Heart right ventricle (tissue), 16 donors: ENCODE measurements at places on chromosomes 11 and 22. TPM values are rescaled to one million over a fixed set of nuclear protein-coding genes. Genes with fewer than 3 reads are reported as not detected.

RAB6A gene
- 119 TPM for total RNA-seq

TMPRSS13 gene
- not detected for total RNA-seq

RHOD gene
- total RNA-seq = 40.3 TPM

RASL10A gene
- total RNA-seq = 4.3 TPM

- DNase-seq = no peak
These were observed 733.5 kb upstream of the CCDC90B start for GRCh38 chr11:84019571-84020194.

DNA sequence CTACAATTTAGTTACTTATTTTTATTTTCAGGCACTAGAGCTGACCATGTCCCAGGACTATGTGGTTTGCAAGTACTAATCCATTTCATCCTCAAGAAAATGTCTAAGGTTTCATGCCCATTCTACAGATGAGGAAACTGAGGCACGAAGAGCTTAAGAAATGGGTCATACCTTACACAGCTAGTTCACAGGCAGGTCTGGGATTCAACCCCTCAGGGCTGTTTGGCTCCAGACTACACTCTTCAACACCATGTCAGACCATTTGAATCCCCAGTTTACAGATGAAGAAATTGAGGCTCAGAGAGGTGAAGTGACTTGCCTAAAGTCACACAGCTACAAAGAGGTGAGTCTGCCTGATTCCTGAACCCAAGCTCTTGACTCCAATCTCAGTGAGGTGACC is 144.1 kb downstream of the MIAT start:
- no peak for DNase-seq

DNA sequence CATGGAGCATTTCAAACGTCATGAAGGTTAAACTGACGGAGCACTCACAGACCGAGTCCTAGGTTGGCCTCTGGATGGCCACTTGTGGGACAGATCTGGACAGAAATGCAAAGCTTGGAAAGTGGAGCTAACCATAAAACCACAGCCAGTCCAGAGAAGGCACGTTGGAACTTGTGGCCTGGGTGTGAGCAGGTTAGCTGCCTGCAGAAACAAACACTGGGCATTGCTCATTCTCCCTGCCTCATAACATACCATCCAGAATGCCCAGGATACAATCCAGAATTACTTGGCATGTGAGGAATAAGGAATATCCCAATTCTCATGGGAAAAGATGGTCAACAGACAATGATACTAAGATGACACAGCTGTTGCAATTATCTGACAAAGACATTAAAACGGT is 1005.0 kb downstream of the TBC1D22A start:
- no peak for DNase-seq

DNA sequence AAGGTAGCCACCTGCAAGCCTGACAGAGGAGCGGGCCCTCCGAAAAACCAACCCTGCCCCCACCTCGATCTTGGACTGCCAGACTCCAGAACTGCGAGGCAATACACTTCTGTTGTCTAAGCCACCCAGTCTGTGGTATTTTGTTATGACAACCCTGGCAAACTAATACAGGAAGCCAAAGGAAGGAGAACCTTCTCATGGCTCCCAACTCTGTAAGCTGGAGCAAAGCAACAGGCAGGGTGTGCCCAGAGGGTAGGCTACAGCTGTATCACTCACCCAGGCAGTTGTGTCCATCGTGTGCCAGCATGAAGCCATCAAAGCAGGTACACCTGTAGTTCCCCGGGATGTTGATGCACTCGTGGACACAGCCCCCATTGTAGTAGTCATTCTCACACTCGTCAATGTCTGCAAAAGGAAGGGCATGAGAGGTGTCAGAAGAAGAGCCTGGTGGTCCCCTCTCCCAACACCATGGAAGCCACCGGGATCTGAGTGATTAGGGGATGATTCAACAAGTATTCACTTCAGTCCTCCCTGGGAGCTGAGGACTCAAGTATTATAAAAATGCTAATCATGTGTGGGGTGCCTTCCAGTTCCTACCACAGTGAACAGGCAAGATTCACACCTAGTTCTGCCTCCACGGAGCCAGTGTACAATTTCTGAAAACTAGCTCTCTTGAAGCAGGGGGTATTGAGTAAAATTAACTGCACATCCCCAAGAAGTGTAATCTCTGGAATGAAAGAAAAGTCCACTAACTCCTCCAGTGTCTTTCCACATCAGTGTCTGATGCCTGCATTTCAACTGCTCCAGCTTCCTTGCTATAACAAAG is 23.3 kb downstream of the SCUBE1 start:
- DNase-seq = no peak

DNA sequence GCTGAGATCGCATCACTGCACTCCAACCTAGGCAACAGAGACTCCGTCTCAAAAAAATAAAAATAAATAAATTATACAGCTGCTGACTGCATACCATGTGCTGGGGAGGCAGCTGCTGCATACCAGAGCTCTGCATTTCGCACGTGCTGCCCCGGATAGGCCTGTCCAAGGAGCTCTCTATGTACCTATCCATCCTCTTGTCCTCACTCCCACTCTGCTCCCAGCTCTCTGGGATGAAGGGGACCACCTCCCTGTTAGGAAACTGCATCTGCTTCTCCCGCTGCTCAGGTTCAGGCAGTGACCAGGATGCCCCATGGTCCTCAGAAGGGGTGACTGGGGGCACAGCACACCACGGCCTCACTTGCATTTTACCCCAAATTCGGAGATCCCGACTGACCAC is 302.3 kb downstream of the BRD1 start:
- DNase-seq = no peak

- no peak for DNase-seq
These were observed 35.4 kb upstream of the FLI1 start for GRCh38 chr11:128658502-128658901.

DNA sequence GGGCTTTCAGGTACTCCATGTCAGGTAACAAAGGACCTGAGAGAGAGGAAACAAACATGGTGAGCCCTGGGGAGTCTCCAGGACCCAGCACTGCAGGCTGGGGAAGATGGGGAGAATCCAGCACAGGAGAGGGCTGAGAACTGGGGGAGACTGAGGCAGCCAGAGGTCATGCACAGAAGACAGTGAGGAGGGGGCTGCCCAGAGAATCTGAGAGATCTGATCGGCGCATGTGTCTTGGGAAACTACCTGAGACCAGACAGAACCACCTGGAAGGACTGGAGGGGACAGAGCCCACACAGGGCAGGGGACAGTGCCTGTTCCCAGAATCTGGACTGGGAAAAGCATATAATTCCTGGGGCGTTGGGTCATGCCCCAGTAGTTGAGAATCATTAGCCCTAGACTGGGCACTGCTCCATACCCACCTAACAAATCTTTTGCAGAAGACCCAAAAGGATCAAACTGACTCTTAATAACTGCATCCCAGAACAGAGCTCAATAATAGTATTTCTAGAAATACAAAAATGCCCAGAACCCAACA is 20.0 kb upstream of the COMT start:
- no peak for DNase-seq

DNA sequence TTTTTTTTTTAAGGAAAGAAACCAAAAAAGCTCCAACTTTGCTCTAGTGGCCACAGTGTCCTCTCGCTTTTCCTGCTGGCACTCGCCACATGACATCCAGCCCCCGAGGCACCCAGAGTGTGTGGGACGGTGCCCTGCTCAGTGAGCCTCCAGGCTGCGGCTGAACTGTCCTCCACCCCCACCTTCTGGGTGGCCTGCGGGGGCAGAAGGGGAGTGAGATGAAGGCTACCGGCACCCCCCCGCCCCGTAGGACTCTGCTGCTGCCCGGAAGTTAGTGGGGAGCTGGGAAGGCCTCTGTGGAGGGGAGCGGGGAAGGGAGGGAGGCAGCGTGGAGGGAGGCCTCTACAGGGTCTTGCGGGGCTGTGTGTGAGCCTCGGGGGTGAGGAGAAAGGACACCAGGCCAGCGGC is 264.4 kb downstream of the CTTN start:
- DNase-seq = no peak

DNA sequence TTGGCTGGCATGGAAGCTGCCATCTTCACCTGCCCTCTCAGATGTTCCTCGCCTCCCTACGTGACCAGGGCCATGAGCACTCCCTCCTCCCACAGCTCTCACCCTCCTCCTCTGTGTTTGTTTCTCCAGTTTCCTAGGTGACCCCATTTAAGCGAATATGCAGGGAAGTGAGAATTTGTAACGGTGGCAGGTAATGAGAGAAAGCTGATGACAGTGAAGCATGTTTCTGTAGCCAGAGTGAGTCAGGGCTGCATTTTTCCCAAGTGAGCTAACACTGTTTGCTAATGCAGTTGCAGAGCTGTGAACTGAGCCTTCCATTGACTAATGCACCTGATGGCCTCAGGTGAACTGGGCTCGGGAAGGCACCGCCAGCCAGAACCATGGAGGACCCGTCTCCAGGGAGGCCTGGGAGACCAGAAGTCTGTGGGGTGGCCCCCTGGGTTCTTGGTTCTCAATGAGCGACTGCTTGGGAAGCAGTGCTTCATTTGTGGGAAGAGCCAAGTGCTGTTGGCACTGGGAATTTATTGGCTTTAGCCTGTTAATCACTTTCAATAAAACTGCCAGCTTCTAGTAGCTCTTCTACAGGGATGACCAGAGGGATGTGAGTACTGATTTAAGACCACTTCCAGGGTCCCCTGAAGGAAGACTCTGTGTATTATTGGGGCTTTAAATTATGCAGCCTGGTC is 64.5 kb downstream of the BARX2 start:
- no peak for DNase-seq

GRCh38 chr22:29690476-29690875 is 29.3 kb upstream of the CABP7 start:
- no peak for DNase-seq

DNA sequence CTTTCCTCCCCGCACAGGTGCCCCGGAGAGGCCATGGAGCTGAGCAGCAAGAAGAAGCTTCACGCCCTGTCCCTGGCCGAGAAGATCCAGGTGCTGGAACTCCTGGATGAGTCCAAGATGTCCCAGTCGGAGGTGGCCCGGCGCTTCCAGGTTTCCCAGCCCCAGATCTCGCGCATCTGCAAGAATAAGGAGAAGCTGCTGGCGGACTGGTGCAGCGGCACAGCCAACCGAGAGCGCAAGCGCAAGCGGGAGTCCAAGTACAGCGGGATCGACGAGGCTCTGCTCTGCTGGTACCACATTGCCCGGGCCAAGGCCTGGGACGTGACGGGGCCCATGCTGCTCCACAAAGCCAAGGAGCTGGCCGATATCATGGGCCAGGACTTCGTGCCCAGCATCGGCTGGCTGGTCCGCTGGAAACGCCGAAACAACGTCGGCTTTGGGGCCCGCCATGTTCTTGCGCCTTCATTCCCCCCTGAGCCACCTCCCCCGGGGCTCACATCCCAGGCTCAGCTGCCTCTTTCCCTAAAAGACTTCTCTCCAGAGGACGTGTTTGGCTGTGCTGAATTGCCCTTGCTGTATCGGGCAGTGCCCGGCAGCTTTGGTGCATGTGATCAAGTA is 1.3 kb downstream of the TIGD3 start:
- DNase-seq = peak; percentile 52
